ENCODE measurements at places on chromosomes 2 and 18. TPM values are rescaled to one million over a fixed set of nuclear protein-coding genes. Genes with fewer than 3 reads are reported as not detected.

GRCh38 chr2:127121353-127121752, 14.4 kb upstream of the BIN1 start:
- no peak for DNase-seq

The UGT1A8 gene
- not detected for total RNA-seq

DNA sequence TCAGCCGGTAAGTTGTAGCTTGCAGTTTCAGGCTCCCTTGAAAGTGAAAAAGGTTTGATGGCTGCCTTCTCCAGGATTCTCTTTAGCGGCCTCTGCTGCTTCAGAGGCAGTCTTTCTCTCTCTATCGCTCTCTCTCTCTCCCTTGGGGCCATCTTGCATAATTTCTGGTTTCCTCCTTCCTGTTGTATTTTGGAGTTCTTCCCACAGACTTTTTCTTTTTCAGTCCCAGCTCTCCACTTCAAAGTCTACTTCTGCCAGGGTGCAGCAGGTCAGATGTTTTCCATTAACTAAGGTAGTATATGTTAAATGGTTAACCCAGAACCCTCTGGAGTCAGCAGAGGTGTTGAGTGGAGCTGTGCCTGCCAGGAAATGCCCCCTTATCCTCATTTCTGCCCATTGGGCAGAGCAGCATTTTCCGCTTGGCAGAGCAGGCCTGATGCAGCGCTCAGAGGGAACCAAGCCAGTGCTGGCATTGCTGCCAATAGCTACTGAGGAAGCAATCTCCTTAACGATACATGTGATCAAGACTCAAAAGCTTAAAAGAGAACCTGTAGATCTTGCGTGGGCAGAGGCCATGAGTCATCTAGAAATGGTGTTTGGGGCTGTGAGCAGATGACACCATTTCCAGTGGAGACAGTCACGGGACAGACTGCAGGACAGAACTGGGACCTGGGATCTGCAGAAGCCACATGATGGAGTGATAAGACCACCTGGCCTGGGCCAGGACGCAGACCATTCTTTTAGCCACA, 20.8 kb downstream of the DBI start:
- no peak for DNase-seq

DNA sequence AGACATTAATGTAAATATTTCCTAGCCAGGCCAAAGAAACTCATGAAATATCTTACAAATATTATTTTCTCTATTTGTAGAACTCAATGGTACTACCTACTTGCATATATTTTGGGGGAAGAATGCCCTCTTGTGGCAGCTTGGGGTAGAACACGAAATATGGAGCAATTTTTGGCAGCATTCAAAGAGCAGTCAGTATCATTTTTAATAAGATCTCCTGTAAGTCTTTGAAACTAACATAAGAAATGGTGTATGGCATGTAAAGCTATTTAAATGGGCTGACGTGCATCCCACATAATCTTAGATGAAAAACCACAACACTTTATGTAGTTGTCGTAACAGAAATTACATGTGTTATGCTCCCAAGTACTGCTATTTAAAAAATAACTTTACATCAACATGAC, 62.3 kb upstream of the CCDC195 start:
- DNase-seq, result peak; percentile 31

The NT5DC4 gene
- total RNA-seq, result 0.45 TPM

DNA sequence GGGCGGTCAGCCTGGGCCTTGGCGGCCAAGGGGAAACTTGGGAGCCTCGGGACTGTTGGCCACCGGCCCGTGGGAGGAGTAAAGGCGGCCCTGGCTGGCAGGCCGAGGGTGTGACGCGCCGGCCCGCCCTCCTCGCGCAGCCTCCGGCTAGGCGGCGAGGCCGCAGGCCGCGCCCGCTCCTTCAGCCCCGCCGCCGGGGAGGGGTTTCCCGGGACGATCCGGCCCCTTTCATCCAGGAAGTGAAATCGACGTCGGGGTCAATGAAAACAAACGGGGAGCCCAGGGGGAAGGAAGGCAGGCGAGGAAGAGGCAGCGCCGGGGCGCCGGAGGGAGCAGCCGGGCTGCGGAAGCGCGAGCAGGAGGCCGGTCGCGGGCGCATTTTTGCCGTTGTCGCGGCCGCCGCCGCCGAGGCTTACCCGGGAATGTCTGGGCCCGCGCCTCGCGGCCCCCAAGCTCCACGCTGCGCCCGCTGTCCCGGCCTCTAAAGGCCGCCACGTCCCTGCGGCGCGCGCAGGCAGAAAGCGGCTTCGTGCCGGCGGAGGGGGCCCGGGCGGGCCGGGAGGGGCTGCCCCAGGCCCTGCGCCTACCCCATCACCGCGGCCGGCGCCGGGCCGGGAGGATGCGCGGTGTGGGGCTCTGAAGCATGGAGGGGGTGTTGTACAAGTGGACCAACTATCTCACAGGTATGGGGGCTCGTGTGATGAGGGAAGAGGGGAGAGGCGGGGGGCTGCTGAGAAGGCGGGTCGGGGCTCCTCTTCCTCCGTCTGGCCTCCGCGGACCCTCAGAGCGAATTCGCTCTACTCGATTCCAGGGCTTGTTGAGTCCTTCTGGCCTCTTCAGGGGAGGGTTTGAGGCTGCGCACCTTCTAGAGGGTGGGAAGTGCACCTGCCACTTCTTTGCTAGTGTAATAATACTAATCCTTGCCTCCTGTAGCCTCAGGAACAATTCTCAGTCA, at the start of gene PLEKHA3:
PLEKHA3 (plus strand) TSS at position 231 of the 955 bp plus-strand sequence; CDS start at position 644, 413 bp downstream.
- DNase-seq, result peak; percentile 86

- DNase-seq, result no peak
Measured at GRCh38 chr2:160837416-160837815, 322.8 kb upstream of the TANK start.

DNA sequence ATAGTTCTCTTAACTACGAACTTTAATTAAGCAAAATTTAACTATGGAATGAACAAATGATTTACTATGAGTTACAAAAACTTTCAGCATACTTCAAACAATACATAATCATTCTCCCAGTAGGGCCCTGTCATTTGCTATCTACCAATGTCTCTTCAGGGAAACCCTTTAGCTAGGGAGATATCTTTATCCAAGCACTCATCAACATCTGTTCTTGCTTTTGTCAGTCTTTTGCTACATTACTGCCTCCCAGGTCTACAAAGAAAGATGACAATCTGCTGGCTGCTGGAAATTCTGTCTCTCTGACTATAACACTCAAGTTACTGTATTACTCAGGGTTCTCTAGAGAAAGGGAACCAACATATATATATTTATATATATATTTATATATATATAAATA, 1626.3 kb upstream of the CELF4 start:
- DNase-seq, result no peak

The PAIP2B gene
- 1.9 TPM for total RNA-seq

- no peak for DNase-seq
Measured at GRCh38 chr2:226023383-226023782, 623.9 kb downstream of the NYAP2 start.

The FAM228A gene
- 0.82 TPM for total RNA-seq

The CFC1 gene
- total RNA-seq, result not detected

DNA sequence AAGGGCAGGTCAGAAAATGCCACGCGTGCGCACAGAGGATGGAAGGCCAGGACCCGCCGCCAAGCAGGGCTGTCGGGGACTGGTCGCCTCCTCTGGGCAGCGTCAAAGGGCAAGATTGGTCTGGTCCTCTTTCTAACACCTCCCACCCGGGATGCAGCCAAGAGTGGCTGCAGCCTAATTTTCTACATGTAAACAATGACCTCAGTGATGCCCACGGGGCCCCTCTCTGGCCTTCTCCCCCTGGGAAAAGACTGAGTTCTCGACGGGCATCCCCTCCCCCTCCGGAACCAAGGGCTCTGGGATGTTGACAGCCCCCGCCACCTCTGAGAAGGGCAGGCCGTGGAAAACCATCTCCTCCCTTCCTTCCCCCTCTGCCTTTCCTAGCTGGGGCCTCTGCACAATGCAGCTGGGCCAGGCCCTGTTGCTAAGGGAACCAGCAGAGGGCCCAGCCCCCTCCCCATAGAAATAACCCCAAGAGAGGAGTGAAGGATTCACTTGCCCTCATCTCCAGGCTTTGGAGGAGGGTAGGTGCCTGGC, 80.0 kb upstream of the ZNF532 start:
- DNase-seq, result no peak

- DNase-seq, result no peak
Measured at GRCh38 chr18:57429167-57430078, 5.8 kb upstream of the ONECUT2 start.

GRCh38 chr2:217218269-217219163, 358.7 kb upstream of the TNP1 start:
- DNase-seq, result no peak
